ENCODE measurements at places on chromosomes 4 and X.

DNA sequence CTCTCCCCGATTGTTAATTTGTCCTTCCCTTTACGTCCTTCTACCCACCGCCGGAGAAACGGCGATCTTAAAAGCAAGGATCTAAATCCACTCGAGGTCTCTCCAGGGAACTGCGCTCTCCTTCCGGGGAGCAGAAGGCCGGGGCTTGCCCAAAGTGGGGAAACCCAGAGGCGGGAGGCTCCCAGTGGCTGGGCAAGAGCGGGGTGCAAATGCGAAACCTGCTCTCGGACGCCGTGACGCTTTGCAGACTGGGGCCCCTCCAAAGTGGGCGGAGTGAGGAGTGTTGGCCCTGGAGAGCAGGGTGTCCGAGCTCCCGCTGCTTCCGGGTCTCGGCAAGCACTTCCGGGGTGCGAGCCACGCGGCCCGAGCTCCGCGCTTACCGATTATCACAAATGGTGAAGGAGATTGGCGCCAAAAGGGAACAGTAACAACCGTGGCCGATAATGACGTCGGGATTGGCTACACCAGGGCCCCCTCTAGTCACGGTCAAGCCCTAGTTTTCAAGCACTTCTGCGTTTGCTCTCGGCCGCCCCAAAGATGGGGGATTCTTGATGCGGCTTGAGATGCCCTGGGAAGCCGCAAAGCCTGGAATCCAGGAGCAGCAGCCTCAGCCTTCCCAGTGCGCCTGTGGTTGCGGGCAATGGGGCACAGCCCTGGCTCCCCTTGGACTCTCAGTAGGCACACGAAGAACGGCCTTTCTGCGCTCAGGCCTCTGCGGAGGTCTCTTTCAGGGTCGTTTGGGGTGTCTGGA lies 29.0 kb downstream of the HAND2 start:
- peak; percentile 78 for DNase-seq

GRCh38 chr4:156999175-156999517 lies 27.5 kb upstream of the PDGFC start:
- no peak for DNase-seq

DNA sequence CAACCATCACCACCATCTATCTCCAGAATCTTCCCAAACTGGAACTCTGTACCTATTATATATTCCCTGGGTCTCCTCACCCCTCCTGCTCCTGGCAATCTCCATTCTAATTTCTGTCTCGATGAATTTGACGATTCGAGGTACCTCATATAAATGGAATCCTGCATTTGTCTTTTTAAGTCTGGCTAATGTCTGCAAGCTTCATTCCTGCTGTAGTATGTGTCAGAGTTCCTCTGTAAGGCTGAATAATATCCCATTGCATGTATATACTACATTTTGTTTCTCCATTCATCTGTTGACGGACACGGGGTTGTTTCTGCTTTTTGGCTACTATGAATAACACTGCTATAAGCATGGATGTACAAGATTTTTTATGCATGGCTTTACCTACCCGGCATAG lies 19.5 kb downstream of the PRKG2 start:
- DNase-seq, result no peak

DNA sequence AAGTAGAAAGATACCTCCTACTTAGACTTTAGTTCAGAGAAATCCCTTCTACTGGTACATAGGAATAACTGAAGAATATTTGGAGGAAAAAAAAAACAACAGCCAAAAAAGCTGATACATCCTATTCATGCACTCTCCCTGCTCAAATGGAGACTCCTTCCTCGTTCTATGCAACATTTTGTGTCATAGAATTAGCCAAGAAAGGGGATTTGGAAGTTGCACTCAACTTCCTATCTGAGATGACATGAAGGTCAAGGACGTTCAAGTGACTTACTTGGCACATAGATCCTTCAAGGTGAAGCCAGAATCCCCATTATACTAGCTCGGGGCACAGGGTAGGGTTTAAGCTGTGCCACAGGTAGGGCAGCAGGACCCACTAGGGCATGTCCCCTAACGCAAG lies 56.2 kb upstream of the S100G start:
- no peak for DNase-seq

- no peak for DNase-seq
These were observed 222.3 kb upstream of the BOD1L1 start for GRCh38 chr4:13849778-13850177.

DNA sequence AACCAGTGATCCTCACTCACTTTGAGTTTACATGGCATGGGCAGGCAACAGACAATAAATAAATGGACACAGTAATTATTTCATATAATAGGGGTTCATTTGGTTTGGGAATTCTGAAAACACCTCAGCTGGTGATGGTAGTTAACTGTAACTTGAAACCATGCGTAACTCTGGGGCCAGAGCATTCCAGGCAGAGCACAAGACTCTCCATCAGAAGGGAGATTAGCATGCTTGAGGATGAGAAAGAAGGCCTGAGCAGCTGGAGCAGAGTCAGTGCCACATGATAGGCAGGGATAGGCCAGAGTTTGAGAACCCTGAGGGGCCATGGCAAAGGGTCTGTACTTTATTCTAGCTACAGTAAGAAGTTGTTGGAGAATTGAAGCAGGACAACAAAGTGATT lies 56.3 kb upstream of the CXCL8 start:
- DNase-seq, result no peak

GRCh38 chrX:72114306-72114705 lies 17.4 kb downstream of the RTL5 start:
- no peak for DNase-seq

GRCh38 chr4:188444500-188444899 lies 305.3 kb downstream of the TRIML1 start:
- DNase-seq, result no peak

DNA sequence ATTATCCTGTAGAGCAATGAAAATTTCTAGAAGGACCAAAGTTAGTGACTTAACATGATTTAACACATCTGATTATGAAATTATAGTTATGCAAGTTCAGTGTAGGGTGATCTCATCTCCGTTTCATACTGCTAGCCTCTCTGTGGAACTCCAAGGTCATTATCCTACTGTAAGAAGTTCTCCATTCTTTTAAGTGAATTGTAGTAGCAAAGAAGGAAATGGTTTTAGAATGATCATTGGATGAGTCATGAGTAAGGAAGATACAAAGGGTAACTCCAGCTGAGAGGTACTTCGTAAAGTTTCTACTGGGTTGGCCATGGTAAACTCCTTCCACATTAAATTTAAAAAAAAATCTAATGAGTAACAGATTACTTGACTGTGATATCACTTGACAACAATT lies 215.0 kb upstream of the GIMD1 start:
- DNase-seq, result no peak

DNA sequence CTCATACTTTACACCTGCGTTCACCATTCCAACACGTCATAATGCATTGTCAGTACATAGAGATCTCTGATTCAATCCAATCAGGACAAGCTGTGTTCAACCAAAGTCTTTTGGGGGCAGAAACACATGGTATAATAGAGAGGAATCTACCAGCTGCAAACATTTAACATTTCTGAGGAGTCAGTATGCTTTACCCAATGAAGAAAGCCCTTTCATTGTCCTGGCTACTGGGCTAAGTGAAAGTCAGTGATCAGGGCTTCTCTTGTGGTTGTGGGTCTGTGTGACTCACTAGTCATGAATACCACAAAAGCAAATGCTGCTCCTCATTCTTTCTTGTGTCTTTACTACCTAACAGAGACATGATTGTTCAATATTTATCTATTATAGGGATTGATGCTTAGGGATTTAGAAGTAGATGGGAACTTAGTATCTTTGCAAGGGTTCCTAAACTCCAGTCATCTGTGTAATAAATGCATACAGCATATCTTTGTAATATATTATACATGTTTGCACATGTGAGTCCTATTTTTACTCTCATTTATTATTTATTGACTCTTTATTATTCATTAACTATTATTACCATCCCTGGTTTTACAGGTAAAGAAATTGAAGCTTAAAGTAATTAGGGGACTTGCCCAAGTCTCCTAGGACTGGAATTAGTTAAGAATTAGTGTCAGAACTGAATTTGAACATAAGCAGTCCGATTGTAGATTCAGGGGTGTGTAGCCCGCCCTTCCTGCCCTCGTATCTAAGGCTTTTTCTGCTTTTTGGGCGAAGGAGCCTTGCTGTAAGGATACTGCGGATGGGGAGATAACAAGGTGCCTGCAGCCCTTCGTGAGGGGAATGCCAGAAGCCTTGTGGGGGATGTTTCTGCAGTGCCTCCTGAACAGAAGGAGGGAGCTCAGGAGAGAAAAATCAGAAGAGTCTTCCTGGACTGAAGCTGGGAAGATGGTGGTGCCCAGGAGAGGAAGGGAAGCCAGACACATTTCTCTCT lies 353.1 kb upstream of the BOD1L1 start:
- DNase-seq, result no peak

GRCh38 chr4:104022831-104023230 lies 303.0 kb upstream of the TACR3 start:
- DNase-seq, result no peak

GRCh38 chr4:135269125-135269890 lies 1067.7 kb upstream of the PABPC4L start:
- no peak for DNase-seq

DNA sequence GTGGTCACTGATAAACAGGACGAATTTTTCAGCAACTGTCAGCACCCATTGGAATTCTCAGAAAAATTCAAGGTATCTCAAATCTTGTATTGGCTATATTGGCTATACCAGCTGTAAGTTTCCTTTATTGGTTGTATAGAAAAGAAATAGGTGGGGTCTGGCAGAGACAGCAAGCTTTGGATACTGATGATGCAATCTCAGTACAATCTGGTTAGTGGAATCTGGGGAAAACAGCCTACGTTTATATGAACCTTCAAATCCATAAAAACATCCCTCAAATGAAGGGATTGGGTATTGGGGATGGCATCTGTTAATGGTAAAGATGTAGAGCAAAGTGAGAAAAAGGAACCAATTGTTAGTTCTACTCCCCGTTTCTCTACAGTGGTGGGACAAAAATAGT lies 76.4 kb upstream of the MBNL3 start:
- DNase-seq, result no peak

GRCh38 chr4:174036576-174036975 lies 246.9 kb downstream of the FBXO8 start:
- DNase-seq, result peak; percentile 55

GRCh38 chr4:88196523-88197185 lies 38.2 kb upstream of the ABCG2 start:
- DNase-seq, result no peak

GRCh38 chr4:116143198-116143597 lies 942.2 kb downstream of the TRAM1L1 start:
- DNase-seq, result no peak

GRCh38 chr4:97507587-97508245 lies 635.6 kb downstream of the STPG2 start:
- DNase-seq, result no peak

GRCh38 chrX:68343551-68343950 lies 89.7 kb downstream of the OPHN1 start:
- DNase-seq, result no peak

DNA sequence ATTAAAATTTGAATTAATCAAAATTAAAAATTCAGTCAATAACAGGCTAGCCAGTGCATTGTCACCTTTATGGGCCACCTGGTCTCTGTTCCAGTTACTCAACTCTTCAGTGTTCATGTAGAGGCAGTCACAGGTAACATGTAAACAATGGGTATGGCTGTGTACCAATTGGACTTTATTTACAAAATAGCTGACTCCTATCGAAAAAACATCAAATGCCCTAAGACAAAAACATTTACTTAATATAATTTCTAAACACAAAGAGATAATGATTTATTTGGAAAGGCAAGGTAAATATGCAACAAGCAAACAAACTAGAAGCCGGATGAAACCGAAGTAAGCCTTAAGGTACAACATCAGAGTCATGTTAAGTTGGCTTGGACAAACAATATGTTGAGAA lies 8.8 kb downstream of the TMEM150C start:
- DNase-seq, result no peak

- no peak for DNase-seq
These were observed 1153.0 kb upstream of the INTU start for GRCh38 chr4:126479709-126480108.

DNA sequence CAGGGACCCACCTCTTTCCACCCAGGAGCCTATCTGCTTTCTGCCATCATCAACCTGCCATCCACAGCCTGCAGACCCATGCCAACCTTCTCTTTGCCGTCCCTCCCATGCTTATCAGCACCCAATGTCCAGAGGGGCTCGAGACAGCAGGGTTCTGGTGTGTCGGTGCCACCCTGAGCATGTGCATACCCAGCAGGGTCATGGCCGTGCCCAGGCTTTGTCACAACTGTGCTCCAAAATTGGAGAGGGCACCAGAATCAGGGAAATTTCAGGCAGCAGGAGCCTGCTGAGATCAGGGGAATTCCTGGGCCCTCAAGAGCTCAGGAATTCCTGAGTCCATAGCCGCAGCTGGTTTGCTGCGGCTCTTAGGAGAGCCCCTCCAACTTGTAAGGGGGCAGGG lies 330.6 kb downstream of the CCSER1 start:
- DNase-seq, result no peak

All from right cardiac atrium (tissue), 5 donors.